ENCODE measurements at places on chromosomes 7 and 10.

DNA sequence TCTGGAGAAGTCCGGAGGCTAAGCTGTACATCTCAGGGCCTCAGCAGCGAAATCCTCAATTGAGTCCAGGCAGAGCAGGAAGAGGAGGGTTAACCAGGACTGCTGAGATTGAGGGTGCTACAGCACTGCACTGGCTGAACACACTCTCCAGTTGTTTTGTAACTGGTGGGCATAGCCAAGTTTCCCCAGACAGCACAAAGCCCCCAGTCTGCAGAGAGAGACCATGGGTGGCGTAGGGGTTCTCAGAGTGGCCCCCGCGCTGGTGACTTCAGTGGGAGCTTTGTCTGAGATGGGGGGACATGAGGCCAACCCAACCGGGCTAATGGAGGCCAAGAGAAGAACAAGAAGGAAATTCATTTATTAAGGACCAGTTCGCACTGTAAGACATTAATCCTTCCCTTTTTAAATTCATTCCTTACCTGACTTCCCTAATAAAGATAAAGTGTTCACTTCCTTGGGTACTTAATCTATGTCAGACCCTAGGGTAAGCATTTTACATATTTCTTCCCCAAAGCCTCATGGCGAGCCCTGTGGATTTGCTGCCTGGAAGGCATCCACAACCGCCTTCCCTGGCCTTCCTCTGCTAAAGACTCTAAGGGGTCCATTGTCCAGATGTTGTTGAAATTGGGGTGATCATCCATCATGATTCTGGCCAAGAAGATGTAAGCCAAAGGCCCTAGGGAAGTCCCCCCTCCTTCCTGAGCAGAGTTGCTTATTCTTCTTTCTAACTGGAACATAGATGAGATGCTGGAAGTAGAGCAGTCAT is 121.4 kb upstream of the CHST15 start:
- no peak for DNase-seq

DNA sequence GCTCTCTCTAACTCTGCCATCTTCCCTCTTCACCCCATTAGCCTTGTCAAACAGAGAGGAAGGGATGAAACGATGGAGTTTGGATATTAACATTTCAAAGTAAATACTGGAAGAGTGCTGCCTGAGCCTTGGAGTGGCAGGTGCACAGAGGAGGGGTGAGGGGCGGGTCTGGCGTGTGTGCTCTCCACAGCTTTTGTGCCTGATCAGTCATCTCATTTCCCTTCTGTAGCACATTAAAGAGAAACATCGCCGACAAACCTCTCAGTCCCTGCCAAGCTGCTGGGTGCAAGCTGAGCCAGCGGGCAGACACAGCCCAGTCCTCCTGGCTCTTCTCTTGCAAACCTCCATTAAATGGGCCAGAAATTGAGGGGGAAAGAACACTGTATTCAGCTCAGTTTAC is 76.2 kb downstream of the SLIT1 start:
- DNase-seq = no peak

DNA sequence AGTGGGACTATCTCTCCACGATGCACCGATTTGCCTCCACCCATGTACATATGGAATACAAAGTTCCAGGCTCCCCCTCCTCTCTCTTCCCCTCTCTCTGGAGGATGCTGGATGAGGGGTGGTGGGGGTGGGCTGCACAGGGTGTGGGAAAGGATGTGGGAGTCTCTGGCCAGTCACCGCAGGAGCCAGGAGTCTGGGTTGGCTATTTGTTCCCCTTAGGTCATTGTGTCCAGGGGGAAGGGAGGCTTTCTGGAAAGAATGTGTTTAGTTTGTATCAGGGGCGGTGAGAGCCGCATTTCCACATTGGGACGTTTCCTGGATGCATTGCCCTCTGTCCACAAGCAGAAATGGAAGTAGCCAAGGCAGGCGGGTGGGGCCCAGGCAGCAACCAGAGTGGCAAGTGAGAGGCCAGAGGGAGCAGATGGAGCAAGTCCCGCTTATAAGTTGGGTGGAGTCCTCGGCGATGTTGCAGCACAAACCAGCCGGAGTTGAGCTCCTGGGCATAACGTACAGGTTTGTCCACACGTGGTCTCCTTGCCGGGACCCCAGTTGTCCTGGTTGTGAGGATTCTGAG is 63.3 kb downstream of the ZNF777 start:
- DNase-seq = no peak

DNA sequence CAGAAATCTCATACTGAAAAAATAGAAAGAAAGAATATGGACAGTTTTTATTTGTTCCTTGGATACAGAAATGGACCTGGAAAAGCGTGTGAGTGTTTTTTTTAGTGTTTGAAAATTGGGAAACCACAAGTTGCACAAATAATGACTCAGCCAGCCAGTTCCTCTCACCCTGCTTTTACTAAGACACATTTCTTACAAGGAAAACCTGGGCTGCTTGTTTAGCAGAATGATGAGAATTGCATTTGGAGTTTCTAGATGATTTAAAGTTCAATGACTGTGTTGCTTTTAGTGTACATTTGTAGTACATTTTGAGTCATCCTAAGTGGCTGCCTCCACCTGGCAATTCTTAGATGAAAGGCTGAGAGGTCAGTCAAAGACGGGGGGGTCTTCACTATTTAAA is 218.7 kb downstream of the ABCA13 start:
- DNase-seq = no peak

GRCh38 chr10:80730522-80730921 is 192.8 kb downstream of the SH2D4B start:
- DNase-seq = no peak

GRCh38 chr10:12221323-12222298 is 25.6 kb downstream of the CDC123 start:
- no peak for DNase-seq

Data from kidney capillary endothelial cell (primary cell).